Fibroblast of upper back skin (primary cell): ENCODE measurements at places on chromosomes 7 and 10.
A peak's percentile ranks its signal among the peaks of the same experiment; 100 is the strongest.

- no peak for DNase-seq
These were observed 23.0 kb downstream of the DENND11 start for GRCh38 chr7:141679014-141679413.

DNA sequence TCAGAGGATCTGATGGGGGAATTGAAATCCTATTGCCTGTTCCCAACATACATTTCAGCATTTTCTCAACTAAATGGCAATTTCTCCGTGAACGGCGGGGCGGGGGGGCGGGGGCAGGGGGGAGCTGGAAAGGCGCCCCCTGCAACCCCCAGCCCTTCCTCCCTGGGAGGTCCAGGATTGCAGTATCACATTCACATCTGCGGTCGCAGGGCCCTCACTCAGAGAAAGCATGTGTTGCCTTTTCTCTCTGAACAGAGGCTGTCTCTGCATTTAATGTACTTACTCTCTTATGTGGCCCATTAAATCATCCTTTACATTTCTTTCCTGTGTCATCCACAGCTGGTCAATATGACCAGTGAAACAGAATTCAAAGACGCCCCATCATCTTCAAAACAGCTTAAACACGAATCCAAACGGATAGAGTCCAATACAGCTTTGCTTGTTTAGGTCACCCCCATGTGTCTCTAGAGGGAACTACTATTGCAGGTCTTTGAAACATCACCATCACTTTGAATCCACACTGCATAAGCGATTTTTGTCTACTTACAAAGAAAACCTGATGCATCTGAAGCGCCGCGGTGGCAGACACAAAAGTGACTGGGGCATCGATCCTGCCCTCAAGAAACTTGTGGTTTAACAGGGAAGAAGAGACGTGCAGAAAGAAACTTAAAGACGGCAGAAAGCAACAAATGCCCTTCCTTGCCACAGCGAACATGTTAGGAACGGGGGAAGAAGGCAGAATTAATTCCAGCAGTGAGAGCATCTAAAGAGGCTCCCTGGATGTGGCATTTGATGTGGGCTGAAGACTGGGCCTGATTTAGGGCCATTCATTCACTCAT, 17.0 kb upstream of the ECHDC3 start:
- DNase-seq = peak; percentile 72

- DNase-seq = peak; percentile 48
These were observed 54.5 kb downstream of the GSDME start for GRCh38 chr7:24702755-24703154.

DNA sequence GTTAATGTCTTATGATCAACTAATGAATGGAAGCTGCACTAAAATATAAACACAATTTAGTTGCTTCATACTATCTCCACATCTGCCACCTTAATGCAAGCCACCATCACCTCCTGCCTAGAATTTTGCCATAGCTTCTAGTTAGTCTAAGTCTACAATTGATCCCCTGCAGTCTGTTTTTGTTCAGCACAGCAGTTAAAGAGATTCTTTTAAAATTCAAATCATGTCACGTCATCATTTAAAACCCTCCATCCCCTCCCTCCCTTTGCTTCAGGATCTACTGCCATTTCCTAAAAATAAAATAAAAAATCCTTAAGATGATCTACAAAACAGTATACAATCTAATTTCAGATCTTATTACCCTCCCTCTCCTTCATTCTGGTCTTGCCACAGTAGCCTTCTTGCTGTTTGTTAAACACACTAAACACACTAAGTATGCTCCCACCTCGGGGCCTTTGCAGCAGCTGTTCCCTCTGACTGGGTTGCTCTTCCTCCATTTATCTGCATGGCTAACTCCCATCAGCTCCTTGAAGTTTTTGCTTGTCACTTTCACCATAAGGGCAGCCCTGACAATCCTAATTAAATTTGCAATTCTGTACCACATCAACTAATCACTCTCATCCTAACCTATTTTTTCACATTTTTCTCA, 97.0 kb upstream of the FOXP2 start:
- no peak for DNase-seq

DNA sequence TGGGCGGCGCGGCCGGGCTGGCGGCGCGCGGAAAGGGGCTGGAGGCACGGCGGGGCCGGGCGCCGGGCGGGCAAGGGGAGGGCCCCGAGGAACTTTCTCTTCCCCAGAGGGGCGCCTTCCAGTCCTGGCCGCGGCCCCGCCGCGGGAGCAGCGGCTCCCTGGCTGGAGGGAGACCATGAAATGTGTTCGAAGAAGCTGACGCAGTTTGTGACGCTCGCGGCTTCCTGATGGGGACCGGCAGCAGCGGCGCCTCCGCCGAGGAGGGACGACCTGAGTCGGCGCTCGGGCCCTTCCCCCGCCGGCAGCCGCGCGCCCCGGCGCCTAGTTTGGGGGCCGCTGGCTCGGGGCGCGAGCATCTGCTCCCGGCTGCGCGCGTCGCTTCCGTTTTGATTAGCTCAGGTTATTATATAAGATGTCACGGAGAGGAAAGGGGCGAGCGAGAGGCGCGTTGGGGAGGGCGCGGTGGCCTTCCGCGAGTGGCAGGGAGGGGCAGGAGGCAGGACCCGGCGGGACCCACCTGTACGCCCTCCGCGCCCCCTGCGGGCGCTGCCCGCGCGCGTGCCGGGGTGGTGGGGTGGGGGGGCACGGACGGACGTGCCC, 57.1 kb upstream of the PCGF5 start:
- DNase-seq = peak; percentile 50

DNA sequence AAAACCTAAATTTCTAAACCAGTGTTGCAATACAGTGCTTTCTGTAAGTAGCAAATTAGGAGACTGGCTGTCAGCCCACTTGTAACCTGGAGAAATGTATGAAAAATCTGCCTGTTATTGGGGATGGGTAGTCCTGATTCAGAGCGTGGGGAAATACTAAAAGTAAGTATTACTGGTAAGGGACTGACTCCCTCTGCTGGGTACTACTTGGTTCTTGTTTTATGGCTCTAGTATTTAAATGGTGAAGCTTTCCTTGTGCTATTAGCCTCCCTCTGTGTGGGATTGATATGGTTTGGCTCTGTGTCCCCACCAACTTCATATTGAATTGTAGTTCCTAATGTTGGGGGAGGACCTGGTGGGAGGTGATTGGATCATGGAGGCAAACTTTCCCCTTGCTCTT, 886.1 kb downstream of the SORCS1 start:
- DNase-seq = peak; percentile 21

GRCh38 chr10:71590781-71591350, 128.7 kb downstream of the C10orf105 start:
- DNase-seq = no peak

DNA sequence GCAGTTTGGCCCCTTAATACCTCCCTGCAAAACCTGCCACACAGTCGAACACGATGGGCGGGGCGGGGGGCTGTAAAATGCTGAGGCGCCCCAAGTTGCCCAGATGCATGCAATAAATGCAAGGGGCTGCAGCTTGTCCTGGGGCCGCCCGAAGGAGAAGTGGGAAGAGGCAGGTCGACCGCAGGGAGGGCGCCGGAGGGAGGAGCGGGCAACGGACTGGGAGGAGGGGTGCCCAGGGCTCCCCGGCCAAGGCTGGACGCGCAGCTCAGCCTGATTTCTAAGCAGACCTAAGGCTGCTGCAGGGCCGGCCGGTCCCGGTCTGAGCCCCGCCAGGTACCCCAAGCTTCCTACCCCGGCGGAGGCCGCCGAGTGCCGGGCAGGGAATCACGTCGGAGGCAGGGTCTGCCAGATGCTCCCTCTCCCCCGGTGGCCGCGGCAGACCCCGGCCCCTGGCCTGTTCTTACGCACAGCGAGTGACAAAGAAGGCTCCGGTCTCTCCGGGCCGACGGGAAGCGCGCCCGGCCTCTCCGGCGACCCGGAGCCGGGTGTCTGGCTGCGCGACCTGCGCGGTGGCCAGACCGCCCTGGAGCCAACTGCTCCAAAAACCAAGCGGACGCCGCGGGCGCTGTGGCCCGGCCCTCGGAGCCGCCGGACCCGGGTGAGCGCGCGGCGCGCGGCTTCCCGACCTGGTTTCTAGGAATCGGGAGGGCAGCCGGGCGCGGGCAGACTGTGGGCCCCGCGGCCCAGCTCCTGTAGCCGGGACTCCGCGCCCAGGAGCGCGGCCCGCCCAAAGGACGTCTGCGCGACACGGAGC, 744 bp upstream of the EBF3 start:
- DNase-seq = no peak

DNA sequence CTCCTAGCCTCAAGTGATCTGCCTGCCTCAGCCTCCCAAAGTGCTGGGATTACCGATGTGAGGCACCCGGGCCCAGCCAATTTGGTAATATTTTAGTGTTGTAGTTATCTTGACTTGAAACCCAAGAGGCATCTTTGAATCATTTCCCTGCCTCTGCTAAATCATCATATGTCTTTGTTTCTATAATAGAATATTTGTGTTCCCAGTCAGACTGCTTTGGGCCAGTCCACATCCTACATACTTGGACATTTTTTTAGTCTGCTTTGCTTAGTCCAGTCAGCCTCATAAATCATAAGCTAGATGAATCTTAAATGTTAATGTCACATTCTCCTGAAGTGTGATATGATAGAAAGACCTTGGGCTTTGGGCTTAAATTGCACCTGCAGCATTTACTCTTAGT, 5.9 kb downstream of the STAM start:
- DNase-seq = peak; percentile 62

DNA sequence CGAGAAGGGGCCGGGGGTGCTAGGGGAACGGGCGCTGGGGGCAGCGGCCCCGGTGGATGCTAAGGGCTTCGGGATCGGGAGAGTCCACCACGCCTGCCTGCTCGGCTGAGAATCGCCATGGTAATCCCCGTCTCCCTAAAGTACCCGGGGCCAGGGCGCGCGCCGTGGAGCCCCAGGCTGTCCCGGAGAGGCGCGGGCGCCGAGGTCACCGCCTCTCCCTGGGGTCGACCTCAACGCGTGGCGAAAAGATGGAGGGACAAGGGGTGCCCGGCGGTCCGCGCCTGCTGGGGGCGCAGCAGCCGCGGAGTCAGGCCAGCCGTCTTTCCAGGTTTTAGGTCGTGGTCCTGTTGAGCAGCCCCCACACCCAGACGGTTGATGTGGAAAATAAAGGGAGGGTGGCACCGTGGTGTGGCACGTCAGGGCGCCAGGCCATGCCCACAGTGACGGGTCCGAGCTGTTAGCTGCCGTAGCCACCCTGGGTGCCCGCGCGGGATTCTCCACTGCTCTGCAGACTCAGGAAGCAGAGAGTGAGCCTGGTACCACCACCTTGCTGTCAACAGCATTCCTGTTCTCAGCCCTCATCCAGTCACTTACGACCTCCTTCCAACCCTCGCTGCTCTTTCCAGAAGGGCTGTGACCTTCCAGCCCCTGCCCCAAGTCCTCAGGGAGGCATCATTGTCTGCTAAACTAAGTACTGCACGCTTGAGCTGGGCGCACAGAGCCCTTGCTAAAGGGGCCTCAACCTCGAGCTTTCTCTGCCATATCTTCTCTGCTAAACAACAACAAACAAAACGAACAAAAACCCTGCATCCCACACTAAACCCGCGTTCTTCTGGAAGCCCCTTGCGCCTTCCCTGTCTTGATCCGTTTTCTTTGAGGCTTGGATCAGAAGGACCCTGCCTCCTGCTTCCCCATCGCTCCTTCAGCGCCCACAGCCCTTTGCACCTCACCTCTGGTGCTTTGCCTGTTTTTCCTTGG, 666 bp downstream of the SMKR1 start:
- no peak for DNase-seq

DNA sequence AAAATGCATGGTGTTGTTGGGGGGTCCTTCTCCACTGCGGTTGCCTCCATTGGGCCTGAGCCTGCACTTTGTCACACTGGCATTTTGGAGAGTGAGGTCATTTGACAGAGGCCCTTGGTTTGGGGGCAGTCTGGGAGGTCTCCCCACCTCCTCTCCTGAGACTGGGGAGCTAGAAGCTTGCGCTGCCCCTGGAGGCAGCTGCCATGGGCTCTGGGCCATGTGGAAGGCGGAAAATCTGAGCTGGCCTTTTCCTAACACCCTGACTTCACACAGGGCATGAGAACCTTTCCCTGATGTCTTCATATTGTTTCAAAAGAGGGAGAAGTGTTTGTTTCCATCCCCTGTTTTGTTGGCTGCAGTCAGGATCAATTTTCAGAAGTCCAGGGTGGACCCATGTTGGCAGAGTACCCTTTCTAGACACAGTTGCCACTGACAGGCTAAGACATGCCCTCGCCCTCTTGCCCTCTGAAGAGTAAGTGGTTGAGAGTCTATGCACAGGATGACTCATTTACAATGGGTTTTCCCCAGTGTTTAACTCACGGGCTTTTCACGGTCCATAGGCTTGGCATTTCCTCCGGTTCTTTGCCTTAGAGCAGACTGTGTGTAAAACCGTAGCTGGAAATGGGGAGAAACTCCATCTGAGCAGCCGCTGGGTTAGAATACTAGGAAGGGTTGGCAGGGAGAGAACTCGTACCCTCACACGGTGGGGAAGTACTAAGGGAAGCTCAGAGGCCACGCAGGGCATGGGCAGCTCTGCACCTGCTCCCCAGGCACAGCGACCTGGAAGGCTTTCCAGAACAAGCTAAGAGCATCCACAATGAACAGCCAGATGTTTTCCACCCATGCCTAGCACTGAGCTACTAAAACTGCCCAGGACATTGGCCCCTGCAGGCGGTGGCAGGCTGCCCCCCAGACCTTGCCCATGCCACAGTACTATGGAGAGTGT, 655.0 kb downstream of the SDK1 start:
- no peak for DNase-seq

DNA sequence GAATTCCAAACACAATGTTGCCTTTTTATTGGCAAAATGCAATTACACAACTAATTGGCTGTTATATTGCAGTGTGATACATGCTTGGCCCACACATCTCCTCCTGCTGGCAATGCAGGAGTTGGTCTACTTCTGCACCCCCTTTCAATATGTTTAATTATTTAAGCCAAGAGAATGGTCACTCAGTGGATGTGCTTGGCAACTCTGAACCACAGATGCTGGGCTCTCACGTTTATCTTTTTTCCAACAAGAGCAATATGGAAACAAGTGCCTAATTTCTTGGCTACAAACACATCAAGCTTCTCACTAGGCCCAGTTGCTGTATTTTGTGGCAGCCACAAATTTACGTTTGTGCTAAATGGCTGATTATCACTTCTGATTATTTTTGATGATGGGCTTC, 1149.2 kb upstream of the CELF2 start:
- DNase-seq = no peak

- DNase-seq = no peak
These were observed 50.8 kb downstream of the CH25H start for GRCh38 chr10:89156161-89156835.

DNA sequence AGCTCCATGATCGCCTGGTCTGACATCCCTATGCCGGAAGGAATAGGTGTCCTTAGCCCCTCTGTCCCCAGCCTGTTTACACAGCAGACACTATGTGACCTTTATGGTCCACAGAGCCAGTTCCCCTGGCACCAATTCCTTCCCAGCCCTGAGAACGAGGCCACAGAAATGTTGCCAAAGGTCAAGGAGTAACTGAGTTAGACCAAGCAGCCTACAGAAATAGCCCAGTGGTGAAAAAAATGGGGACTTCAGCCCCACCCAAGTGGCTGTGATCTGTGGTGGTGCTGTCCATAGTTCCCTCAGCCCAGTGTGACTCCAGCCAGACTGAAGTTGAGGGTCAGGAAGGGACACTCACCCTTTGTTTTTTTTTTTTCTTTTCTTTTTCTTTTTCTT, 2.5 kb downstream of the PGAM2 start:
- DNase-seq = no peak

DNA sequence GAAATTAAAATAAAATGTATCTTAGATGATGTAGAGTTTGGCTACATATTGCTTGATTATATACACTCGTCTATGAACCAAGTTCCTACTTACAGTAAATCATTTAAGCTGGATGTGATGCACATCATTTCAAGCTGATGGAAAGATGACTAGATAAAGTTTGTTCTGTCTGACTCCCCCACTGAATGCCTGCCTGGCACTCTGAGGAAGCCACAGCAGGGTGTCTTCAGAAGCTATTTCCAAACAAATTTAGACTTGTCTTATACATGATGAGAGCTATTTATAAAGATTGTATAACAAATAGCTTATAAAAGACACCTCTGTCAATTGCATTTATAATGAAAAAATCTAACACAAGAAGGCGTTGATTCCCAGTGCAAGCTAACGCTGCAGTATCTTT, 741.4 kb downstream of the MAGI2 start:
- DNase-seq = no peak
